AG10803 (cell line): ENCODE measurements at places on chromosomes 6 and 20.

DNA sequence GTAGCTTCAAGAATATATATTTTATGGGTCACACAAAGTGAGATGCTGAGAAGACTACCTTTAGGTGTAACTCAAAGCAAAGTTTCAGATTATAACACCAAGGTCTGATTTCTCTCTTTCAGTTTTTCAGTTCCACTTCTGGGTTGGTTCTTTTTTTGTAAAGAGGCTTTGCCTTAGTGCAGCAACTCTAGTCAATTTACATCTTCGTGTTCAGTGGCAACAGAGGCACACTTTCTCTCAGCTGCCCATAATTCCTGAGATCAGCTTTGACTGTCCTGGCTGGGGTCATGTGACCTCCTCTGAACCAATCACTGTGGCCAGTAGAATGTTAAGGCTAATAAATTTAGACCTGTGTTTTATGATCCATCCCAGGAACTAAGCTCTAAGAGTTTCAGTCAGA is 120.2 kb downstream of the TINAG start:
- DNase-seq: no peak

GRCh38 chr6:109503327-109504224 is 20.6 kb upstream of the ZBTB24 start:
- peak; percentile 46 for DNase-seq

- DNase-seq: peak; percentile 75
Observed at GRCh38 chr6:40956936-40957335, 82.1 kb downstream of the UNC5CL start.

DNA sequence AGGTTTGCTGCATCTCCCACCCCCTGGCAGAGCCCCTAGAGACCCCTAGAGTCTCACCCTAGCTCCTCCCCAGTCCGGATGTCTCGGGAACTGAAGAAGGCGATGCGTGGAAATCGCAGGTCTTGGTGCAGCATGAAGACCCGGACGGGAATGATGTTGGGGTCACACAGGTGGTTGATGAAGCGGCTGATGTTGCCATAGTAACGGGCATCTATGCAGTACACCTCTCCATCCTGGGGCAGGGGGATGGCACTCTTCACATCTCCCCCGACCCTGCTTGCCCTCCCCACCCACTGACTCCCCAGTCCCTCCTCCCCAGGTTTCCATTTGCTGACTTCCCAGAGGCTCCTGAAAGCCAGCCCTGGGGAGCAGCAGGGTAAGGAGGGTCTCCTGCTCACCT is 1.8 kb upstream of the SLC44A4 start:
- no peak for DNase-seq

GRCh38 chr6:3884007-3884745 is 35.0 kb downstream of the FAM50B start:
- DNase-seq: peak; percentile 76

DNA sequence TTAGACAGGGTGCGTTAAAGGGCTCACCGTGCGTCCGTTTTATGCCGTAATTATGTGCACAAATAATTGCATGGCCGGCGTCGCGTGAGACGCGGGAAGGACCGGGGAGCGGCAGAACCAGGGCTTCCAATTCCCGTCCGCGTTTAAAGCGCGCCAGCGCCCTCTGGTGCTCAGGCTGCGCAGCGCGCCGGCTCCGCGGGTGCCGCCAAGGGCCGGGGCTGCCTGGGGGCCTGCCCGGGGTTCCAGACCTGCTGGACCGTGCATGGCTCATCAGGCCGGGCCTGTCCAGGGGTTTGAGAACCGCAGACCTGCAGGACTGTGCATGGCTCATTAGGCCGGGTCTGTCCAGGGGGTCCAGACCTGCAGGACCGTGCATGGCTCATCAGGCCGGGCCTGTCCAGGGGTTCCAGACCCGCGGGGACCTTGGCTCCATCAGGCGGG is 369.0 kb downstream of the THBS2 start:
- DNase-seq: peak; percentile 45

DNA sequence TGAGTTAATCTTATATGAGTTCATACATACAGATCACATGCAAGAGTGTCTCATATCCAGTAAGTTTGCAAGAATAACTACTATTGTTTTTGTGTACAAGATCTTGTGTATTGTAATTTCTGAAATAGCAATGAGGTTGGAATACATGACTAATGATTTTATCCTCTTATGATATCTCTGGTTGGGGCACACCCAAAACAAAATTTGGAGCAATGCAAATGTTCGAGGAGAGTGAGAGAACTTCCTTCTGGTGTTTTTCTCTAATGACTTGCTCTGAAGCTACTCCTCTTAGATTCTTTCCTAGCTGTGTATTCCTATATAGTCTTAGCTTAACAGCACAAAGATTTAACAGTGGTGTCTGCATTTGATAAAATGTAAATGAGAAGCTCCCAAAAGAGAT is 252.5 kb downstream of the LAMA2 start:
- no peak for DNase-seq

GRCh38 chr20:41609474-41609873 is 8.7 kb downstream of the CHD6 start:
- DNase-seq: no peak

- DNase-seq: peak; percentile 73
Observed at GRCh38 chr6:111925296-111925695, 52.0 kb upstream of the FYN start.

DNA sequence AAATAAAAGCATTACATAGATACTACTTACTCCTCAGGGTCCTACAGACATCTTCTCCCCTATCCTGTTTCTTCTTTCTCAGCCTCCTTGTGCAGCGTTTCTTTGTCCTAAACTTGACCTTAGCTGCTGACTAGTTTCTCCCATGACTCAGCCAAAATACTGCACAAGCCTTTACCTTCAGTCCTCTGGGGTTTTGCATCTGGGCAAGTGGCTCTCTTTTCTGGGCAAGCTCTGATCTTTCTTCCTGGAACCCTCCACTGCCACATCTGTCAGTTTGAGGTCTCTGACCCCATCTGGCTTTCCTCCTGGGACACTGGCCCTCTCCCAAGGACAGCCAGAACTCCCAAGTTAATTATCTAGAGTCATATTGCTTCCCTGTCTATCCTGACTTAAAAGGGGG is 838.4 kb downstream of the DHX35 start:
- DNase-seq: peak; percentile 83

DNA sequence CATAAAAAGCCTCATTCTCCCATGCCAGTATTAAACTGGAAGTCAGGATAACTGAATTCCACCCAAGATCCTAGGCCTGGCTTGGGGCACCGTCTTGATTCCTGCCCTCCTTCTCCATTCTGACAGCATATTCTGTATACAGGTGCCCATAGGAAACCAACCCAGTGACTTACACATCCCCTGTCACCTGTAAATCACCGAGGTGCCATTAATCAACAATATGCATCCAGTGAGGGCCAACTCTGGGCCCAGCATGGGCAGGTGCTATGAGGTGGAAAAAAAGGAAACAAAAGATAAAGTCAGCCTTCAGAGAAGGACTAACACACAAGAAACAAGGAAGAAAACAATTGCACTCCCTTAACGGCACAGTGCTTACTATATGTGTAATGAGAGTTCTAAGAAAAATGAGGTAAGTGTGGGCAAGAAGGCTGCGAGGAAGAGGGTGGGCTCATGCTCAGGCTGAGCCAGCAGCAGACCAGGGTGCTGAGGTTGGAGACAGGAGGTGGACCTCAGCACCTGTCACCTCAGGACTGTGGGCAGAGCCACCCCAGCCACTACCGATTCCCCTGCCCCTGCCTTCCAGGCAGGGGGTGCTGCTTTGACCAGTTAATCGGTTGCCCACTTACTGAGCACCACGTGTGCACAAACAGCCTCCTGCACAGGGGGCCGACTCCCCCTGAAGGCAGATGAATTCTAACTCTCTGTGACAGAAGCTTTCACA is 105.9 kb downstream of the TRERF1 start:
- DNase-seq: no peak

DNA sequence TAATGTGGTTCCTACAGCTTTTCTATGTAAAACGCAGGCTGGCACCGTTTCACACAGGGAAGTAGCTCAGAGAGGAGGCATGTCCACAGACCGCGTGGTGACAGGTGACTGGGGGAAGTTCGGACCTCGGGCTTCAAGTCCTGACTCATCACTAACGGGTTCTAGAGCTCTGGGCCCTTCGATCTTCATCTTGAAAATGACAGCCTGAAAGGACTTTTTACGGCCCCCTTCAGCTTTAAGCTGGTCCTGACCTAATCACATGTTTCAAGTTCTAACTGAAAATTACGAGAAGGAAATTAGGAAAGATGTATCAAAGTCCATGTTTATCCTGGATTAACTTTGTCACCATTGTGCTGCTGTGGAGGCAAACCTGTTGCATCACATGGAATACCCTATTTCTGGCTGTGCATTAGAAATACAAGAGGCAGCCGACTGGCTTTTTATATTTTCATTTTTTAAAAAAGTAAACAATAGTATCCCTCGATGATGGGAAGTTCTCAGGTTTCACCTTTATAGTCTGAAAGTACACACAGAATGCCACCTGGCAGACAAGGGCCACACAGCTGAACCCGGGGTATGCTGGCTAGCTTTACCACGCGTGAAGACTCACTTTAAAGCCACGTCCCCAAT is 2.0 kb downstream of the MAN1A1 start:
- no peak for DNase-seq

DNA sequence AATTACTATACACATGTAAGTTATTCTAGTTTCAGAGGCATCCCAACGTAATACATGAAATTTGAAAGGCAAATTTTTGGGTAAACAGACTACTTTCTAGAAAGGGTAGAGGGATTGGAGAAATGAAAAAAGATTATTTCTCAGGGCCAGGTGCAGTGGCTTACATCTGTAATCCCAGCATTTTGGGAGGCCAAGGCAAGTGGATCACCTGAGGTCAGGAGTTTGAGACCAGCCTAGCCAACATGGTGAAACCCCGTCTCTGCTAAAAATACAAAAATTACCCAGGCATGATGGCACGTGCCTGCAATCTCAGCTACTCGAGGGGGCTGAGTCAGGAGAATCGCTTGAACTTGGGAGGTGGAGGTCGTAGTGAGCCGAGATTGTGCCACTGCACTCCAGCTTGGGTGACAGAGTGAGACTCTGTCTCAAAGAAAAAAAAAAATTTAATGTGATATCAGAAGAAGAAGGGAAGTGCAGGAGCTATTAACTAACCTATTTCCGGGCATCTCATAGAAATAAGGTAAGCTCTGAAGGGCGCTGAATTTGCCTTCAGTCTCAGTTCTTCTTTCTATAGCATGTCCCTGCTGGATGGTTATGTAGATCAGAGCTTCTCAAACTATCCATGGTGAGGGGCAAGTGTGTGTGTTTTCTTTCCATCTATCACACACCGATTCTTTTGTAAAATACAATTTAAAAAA is 100.3 kb upstream of the MTHFD1L start:
- DNase-seq: no peak
